Right ventricle myocardium superior (tissue), 1 donor: ENCODE measurements at places on chromosomes 1 and 21.

- no peak for DNase-seq
Measured at GRCh38 chr1:219961684-219962083, 33.3 kb upstream of the SLC30A10 start.

DNA sequence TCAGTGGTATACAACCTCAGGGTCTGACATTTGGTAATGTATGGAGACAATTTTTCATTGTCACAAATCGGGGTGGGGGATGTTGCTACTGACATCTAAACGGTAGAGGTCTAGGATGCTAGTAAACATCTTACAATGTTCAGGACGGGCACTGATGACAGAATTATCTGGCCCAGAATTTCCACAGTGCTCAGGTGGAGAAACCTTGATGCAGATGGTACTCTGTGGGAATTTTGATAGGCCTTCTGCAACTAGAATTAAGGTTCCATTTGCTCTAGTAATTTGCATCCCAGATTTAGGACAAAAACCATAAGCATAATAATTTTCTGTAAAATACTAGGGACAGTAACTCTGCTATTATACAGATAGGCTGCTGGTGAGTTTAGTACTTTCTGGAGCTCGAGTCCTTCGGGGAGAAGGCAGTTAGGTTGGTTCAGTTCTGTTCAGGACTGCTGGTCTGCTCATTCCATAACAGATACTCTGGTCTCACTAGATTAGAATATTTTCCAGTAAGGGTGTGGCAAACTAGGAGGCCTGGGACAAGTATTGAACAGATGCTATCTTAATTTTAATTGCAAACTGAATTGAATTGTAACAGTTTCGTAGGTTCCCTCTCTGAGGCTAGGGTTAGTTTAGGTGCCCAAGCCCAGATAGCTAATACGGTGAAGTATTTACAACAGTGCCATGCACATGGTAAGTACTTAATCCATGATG is 11.4 kb downstream of the METTL13 start:
- DNase-seq: no peak

GRCh38 chr1:15004396-15004795 is 149.2 kb upstream of the TMEM51 start:
- DNase-seq: no peak

DNA sequence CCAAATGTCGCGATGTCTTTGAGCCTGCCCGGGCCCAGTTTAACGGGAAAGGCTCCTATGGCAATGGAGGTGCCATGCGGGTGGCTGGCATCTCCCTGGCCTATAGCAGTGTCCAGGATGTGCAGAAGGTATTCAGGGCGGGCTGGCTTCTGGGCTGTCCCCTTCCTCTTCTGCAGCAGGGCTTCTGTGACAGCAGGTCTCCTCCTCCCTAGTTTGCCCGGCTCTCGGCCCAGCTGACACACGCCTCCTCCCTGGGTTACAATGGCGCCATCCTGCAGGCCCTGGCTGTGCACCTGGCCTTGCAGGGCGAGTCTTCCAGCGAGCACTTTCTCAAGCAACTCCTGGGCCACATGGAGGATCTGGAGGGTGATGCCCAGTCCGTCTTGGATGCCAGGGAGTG is 3.0 kb downstream of the ADPRS start:
- no peak for DNase-seq

GRCh38 chr1:177912991-177913390 is 56.9 kb downstream of the SEC16B start:
- DNase-seq: no peak

DNA sequence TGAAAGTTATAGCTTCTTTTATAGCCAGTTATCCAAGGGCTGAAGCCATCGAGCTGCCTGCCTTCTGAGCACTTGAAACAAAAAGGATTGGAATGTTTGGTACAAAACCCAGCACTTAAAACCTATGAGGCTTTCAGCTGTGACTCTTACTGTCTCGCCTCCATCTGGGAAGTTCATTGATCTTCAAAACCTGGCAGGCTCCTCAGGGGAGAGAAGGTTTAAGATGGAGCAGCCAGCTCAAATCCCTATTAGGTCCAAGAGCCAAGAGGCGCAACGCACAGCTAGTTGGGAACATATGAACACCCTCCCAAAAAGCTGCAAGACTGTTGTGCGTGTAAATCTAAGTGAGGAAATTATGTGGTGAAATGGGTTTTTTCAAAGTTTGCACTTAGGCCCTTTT is 33.4 kb downstream of the BACE2 start:
- DNase-seq: no peak

- peak; percentile 87 for DNase-seq
Measured at GRCh38 chr1:225652729-225653462, at the start of gene ENAH. Gene ENAH, minus strand, starts transcription at chr1:225653123. Its CDS starts 433 bp downstream, at chr1:225652690.

GRCh38 chr1:158496374-158496773 is 24.4 kb downstream of the OR10R2 start:
- DNase-seq: no peak

DNA sequence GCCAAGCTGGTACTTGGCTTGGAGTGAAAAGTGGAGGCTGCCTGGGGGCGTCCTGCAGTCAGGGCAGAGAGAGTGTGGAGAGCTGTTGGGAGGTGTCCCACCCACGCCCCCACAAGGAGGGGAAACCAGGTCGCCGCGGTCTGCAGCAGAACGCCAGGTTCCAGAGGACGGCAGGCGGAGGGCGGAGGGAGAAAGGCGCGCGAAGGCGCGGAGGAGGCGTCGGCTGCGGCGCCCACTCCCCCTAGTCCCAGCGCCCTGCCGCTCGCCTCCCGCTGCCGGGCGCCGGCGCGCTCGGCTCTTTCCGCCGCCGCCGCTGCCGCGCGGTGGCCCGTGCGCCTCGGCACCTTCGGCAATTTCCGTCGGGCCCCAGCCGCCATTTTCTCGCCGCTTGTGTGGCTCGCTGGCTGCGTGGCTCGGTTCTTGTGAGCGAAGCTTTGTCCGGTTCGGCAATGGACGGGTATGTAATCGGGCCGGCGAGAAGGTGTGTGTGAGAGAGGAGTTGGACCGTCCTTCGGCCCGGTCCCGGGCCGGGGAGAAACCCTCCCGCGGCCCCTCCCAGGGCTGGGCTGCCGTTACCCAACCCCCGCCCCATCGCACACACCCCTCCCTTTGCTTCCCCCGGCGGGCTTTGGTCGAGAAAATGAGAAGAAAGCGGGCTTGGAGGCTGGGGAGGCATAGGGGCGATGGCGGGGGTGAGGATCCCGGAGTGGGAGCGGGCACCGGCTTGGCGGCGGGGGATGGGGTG is at the start of gene PTBP2:
Gene PTBP2, plus strand, starts transcription at position 369 of the 745 bp plus-strand sequence. Its CDS starts 81 bp downstream, at position 450.
- peak; percentile 90 for DNase-seq

DNA sequence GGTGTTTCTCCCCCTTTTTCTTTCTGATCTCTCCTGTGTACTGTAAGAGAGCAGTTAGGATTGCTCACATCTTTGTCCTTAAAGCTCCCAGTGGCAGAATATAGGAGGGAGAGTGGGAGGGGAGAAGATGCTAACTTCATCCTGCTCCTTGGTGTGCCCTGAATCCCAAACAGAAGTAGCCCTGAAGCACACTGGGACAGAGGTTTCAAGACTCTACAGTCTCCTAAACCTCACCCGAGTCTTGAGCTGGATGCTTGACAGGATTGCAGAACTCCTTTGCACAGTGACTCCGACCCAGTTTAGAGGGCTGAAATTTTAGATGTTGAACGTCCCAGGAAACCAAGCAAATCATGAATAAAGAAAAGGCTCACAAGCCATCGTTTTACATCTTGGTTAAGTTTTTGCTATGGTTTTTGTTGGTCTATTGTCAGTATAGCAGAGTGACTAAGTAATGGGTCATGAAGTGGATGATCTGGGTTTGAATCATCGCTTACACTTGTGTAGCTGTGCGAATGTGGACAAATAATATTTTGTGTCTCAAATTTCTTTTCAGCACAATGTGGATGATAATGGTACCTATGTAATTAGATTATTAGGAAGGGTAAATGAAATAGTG is 37.5 kb downstream of the XCL2 start:
- DNase-seq: no peak

DNA sequence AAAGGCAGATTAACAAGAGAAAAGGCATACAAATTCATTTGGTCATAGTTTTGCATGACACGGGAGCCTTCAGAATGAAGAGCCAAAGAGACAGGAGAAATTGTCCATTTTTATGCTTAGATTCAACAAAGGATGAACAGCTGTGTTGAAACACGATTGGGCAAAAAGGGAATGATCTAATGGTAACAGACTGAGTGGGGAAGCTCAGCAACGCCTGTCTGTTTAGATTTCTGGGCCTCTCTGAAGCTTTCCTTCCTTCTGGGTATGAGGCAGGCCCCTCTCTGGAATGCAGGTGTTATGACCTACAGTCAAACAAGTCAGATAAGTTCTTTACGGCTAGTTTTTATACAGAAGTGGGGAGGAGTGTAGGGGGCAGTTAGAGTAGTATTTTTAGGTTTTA is 154.6 kb downstream of the RGS7 start:
- DNase-seq: no peak

DNA sequence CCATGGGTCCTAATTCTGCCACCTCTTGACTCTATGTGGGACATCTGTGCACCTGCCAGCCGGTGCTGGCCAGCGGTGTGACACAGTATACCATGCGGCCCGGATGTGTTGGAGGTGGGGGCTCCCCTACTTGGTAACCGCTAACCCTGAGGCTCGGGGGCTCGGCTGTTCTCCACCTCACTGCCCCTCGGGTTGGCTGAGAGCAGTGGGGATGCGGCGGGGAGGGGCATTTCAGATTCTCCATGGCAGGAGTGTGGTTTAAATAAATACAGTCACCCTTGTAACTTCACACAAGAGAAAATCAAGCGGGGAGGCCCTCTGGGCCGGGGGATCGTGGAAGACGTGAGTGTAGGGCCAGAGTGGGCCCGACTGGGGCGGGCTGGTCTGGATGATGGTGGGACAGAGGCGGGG is 11.0 kb downstream of the KRTAP10-1 start:
- DNase-seq: peak; percentile 30

DNA sequence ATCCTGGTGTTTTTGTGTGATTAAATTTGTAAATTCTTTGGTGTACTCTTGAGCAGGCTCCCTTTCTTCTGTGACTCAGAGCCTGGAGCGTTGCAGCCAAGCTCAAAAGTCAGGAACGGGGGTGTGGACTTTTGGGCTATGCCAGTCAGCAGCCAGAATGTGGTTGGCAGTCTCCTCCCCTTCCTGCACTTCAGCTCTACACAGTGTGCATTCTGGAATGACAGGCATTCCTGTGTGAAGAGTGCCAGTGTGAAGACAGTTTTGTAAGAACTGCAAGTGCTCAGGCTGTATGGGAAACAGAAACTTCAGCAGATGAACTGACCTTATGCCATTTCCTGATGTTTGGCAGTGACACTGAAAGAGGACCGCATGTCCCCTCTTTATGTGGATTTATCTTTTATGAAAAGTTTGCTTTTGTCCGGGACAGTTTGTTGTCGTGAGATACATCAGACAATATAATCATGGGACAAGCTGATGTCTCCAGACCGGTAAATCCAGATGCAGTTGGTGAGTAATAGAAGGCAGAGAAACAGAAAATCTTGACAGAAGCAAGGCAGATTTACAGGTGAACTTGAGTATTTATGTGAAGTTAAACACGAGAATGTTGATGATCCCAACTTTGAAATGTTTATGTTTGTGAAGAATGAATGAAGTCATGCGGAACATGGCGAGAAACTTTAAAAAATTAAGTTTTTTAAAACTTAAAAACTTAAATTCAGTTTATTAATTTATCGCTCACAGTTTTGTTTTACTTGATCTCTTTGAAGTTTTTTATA is 67.7 kb upstream of the RCC1 start:
- peak; percentile 79 for DNase-seq

DNA sequence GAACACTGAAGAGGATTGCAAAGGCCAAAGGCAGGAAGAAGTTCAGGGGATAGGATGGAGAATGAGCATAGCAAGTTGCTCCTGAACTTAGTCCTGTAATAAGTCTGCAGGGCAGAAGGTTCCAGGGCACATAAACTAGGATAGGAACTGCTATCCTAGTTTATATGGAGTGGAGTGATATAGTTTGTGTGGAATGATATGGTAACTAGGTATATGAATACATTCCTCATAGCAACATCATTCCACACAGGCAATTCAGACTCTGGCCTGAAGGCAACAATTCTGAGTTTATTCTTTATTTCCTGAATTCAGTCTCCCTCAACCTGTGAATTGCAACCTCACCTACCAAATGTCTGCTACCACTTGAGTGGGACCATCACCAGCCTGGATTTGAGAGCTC is 154.9 kb upstream of the GREM2 start:
- DNase-seq: no peak

GRCh38 chr1:150009604-150010392 is 728 bp downstream of the OTUD7B start:
- no peak for DNase-seq

DNA sequence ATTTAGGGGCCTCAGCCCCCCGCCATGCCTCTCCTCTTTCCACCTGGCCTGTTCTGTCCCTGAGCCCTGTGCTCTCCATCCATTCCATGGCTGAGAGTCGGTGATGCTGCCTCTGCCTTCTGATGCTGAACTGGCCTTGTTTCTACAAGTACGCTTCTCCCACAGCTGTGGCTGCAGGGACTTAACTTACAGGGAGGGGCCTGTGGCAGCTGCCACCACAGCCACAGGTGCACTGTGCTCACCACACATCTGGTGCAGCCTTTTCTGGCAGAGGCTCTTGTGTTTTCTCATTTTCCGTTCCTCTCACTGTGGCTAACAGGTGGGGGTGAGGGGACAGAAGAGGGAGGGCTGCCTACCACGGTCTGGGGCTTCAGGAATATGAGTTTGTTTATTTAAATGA is 4.2 kb downstream of the FMO1 start:
- no peak for DNase-seq

GRCh38 chr21:34192646-34193285 is 119.4 kb downstream of the MRPS6 start:
- no peak for DNase-seq

- DNase-seq: no peak
Measured at GRCh38 chr1:119001181-119002027, 13.3 kb upstream of the TBX15 start.

- DNase-seq: no peak
Measured at GRCh38 chr1:5858844-5859407, 133.3 kb downstream of the NPHP4 start.

DNA sequence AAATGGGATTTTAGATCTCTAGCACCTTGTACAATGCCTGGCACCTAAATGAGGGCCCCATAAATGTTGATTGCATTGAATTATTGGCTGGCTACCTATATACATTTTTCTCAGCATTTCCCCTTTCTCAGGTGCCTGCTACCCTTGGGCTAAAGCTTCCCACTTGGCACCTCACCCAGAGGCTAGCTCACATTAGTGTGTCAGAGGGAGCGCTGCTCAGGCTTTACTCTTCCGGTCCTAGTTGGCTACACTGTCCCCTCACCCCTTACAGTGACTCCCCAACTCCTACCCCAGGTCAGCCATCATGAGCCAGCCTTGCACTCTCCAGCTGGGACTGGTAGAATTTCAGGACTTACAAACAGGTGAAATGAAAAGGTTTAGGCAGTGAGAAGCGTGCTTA is 9.5 kb downstream of the TRAF5 start:
- DNase-seq: no peak

DNA sequence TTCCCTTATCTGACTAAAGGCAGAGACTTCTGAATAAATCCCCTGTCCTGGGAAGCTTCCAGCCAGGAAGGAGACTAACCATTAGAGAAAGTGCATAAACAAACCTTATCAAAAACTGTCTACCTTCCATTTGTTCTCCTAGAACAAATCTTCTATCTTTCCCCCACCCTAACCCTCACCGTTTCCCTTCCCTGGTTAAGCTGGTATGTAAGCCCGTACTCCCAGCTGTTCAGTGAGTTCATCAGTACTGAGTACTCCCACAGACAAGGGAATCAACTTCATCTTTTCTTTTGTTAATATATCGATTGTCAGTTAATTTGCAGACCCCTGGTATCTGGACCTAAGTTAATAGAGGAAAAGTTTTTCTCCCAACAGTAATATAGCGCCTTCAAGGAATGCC is 20.1 kb upstream of the COG2 start:
- no peak for DNase-seq

- DNase-seq: no peak
Measured at GRCh38 chr1:53956308-53957168, 10.4 kb downstream of the LRRC42 start.
